ENCODE measurements at places on chromosomes 2 and 18.

DNA sequence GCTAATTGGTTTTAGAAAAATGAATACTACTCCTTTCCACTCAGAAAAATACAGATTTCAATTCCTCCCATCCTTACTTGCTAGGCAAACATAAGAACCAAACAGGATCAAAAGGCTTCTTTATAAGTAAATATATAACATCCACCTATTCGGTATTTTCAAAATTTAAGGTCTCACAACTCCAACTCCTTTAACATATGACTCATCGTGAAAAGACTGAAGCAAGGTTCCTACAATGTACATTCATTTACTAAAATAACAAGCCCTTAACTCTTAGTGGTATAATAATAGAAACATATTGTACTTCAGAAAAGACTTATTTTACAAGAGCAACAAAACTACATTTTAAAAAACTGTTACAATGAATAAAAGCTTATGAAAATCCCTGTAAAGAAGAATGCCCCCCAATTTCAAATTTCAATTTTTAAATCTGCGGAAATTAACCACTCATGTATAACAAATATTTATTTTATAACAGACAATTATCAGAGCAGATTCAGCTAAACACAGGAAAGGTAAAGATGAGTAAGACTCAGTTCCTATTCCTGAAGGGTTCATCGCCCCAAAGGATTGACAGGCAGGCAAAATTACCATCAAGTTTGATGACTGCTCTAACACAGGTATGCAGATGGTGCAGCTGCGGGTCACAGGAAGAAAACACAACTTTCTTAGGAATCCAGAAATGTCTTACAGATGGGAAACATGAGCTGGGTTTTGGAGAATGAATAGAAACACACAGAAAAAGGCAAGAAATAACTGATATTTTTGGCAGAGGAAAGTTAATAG lies 96.4 kb downstream of the COBLL1 start:
- no peak for DNase-seq

DNA sequence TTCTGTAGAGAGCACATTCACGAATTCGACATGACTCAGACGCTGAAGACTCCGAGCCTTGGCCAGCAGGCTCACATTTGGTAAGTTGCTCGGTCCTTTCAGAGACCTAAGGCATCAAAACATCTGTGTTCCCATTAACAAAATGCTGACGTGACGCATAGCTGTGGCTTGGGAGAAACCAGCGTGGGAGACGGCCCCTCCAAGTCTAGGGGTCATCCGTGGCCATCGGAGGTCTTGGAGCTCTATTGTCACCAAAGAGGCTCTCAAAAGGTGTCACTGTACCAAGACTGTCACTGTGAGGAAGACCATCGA lies 14.9 kb downstream of the FBLN7 start:
- no peak for DNase-seq

GRCh38 chr18:23718243-23718720 lies 29.0 kb downstream of the LAMA3 start:
- DNase-seq = no peak

- DNase-seq = no peak
Observed at GRCh38 chr2:232320443-232320803, 58.1 kb upstream of the ALPP start.

All from stimulated activated CD8-positive, alpha-beta memory T cell treated with anti-CD3 and anti-CD28 coated beads, Interleukin-4, amount 100 ng/mL, for 1 hour (primary cell).